ENCODE measurements at places on chromosomes 12 and 14.
A peak's percentile ranks its signal among the peaks of the same experiment; 100 is the strongest.

- DNase-seq = peak; percentile 73
These were observed 112.1 kb upstream of the FRMD6 start for GRCh38 chr14:51539571-51540037.

- no peak for DNase-seq
These were observed 152.9 kb upstream of the CPM start for GRCh38 chr12:69085852-69086251.

GRCh38 chr12:73225941-73226340, 953.8 kb downstream of the TRHDE start:
- DNase-seq = no peak

DNA sequence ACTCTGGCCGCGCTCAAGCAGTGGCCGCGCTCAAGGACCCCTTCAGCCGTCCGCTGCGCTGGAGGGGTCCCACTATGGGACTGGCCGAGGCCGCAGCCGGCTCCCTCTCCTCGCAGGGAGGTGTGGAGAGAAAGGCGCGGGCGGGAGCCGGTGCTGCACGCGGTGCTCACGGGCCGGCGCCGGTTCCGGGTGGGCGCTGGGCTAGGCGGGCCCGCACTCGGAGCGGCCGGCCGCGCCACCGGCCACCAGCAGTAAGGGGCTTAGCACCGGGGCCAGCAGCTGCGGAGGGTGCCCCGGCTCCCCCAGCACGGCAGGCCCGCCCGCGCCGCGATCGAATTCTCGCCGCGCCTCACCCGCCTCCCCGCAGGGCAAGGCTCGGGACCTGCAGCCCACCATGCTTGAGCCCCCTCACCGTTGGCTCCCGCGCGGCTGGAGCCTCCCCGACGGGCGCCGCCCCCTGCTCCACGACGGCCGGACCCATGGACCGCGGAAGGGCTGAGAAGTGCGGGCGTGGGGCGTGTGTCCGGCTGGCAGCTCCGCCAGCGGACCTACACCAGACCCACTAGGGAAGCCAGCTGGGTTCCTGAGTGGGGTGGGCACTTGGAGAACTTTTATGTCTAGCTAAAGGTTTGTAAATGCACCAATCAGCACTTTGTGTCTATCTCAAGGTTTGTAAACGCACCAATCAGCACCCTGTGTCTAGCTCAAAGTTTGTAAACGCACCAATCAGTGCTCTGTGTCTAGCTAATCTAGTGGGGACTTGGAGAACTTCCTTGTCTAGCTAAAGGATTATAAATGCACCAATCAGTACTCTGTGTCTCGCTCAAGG, 49.5 kb downstream of the KLHL28 start:
- no peak for DNase-seq

DNA sequence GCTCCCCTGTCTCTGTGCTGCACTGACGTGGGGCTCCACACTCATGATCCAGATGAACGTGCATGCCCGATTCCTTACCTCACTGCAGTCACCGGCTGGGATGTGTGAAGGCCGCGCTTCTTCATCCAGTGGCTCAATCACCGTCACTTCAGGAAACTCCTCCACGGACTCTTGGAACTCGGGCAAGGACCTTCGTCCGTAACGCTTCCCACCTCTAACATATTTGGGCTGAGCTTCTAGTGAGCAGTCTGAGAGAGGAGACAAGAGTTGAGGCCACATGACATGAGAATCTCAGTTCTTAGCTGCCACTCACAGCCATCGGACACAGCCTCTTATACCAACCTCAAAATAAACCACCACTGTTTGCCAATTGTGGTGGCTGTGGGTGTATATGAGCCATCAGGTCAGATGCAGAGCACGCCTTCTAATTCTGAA, 38.3 kb downstream of the NIN start:
- no peak for DNase-seq

GRCh38 chr14:66628636-66629035, 120.7 kb downstream of the GPHN start:
- no peak for DNase-seq

GRCh38 chr12:124578854-124579253, 11.4 kb upstream of the NCOR2 start:
- DNase-seq = no peak

GRCh38 chr12:24378548-24379407, 429.3 kb upstream of the SOX5 start:
- DNase-seq = no peak

- DNase-seq = no peak
These were observed 257.0 kb downstream of the ADGRD1 start for GRCh38 chr12:131210506-131211339.

DNA sequence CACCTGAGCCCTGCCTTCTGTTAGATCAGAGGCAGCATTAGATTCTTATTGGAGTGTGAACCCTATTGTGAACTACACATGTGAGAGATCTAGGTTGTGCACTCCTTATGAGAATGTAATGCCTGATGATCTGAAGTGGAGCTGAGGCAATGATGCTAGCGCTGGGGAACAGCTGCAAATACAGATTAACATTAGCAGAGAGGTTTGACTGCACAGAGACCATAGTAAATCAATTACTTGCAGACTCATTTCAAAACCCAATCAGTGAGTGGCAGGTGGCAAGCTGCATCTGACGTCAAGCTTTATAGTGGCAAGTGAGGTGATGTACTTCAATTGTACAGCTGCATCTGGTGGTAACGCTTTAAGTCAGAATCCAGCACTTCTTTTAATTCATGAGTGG, 141.6 kb downstream of the GPHN start:
- no peak for DNase-seq

GRCh38 chr14:61145903-61146481, 135.1 kb downstream of the TMEM30B start:
- DNase-seq = no peak

DNA sequence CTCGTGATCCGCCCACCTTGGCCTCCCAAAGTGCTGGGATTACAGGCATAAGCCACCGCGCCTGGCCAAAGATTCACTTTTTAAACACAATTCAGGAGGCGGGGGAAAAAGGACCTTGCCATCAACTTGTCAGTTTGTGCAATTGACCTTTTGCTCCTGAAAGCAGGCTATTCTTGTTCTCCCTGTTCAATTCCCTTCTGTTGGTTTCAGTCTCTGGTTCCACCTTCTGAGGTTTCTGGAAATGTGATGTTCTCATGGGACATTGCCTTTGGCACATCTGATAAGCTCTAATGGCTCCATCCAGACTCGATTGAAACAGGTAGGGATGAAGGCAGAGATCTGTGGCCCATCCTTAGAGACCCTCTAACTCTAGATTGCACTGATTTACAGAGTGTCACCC, 17.9 kb upstream of the CCDC85C start:
- no peak for DNase-seq

GRCh38 chr12:113075137-113075683, 18.7 kb downstream of the DTX1 start:
- no peak for DNase-seq

DNA sequence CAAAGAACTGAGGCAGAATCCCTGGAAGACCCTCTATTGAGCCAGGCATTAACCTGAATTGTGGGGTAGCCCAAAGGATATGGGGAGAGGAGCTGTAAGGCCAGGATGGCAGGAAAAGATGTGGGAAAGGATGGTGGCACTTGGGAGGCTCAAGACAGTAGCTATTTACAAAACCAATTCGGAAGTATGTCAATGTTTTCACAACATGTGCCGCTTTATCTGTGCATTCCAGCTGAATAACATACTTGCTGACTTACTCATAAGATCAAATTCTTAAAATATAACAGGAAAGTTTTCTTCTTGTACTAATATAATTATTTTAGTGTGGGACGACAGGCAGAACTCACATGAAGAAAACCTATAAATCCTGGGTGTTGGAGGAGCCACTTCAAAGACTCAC, 10.6 kb downstream of the BBS10 start:
- DNase-seq = no peak

GRCh38 chr14:99725774-99726537, 41.9 kb downstream of the CYP46A1 start:
- DNase-seq = no peak

GRCh38 chr12:53948650-53949593, 5.8 kb upstream of the HOXC12 start:
- DNase-seq = no peak

- no peak for DNase-seq
These were observed 4.5 kb downstream of the HVCN1 start for GRCh38 chr12:110684312-110684836.

DNA sequence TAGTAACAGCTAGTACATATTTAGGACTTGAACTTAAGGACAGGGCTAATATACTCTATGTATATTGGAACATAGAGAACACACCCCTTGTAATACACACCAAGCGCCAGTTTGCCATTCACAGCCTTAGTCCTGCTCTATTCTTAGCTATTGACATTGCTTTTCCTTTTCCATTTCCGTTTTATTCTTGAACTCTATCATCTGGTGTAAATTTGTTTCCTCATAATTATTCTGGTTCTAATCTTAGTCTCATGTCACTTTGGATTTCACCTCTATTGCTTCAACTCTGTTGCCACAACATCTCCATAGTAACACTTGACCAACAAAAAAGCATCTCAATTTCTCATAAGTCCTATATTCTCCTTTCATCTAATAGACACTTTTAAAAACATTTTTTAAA, 225.7 kb downstream of the PHLDA1 start:
- no peak for DNase-seq

- peak; percentile 76 for DNase-seq
These were observed 201.2 kb upstream of the PRICKLE1 start for GRCh38 chr12:42790761-42791151.

- no peak for DNase-seq
These were observed 34.2 kb upstream of the PLXNC1 start for GRCh38 chr12:94114166-94114565.

DNA sequence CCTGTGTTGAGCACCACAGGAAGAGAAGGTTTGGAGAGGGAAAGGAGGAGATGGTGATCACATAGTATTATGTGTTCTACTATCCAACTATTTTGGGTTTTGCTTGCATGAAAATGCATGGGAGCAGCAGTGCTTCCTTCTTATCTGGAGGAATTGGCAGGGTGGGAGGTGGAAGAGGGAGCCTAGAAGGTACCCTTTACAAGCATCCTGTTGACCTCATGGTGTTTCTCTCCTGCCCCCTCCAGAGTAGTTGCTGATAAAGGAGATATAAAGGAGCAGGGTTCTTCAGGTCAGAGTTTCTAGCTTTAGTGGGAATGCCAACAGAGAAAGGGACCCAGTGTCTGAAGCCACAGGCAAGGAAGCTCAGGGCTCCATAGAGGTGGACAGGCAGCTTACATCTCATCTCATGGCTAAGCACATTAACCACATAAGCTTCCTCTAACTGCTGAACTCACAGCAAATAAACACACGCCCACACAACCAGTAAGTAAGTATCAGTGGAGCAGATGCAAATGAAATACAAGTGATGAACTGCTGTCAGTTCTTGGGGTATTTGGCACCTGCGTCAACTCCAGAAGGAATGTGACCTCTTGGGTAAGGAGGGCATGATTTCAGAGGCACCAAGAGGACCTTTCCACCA, 174.2 kb upstream of the SLC38A2 start:
- DNase-seq = no peak

DNA sequence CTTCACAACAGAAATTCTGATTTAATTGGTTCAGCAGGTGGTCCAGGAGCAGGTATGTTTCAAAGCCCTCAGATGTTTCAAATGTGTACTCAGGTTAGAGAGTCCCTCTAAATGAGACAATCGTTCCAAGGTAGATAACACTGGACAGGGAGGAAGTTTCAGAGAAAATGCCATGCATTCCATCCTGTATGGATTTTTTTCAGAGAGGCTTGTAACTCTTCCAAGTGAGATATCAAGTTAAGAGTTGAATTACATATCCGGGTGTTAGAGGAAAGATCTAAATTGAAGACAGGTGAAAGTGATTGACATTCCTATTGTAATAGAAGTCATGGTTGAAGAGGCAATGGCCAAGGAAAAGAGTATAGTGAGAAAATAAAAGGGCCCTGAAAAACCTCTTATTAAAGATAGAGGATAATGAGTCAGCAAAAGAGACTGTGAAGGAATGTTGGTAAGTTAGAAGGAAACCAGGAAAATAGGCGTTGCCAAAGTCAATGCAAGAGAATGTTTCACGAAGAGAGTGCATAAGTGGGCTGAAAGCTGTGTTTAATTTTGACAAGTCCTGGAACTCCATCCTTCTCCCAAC, 105.8 kb downstream of the BMP4 start:
- DNase-seq = no peak

DNA sequence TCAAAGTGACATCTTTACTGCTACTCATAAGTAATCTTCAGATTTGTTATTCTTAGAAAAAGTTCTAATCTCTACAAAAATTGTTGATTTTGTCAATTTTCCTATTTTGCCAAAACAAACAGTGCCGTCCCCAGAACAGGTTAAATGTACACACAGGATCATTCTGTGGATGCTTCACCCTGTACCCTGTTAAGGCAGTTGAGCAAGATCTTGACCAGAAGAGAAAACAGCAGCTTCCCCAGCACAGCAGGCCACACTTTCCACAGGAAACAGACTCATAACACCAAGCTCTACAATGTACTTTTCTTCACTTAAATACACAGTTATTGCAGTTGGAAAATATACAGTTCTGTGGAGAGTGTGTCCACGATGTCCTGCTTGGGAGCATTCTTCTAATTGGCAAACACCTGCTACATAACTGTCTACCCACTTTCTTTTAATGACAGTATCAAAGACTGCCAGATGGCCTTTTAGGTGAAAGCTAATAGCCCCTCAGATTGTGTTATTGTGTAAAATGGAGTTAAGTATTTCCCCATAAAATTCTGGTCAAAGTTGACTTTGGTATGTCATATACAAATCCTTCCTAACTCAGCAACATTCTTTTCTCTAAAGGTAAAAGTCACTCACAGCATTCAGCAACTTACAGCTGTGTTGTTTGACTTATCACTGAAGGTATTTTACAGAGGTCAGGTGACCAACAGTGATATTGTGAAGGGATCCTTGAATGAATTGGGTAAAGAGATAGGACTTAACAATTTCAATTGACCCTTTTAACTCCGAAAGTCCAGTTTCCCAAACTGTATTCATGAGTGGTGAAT, 77.0 kb downstream of the SEC23A start:
- no peak for DNase-seq

DNA sequence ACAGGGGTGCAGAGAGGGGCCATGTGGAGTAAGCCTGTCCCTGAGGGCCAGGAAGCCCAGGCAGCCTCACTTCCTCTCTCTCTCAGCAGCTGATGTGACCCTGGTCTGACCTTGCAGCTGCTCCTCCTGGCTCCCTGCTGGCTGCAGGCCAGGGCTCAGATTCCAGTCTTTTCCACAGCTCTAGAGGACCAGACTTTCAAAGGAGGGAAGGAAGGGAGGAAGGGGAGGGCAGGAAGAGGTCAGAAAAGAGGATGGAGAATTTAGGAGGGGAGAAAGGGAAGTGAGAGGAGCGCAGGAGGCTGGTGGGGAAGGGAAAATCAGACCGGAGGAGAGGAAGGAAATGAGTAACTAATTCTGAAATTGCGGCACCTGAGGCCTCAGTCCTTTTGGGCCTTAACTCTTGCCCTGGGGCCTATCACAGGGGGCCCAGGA, 40.9 kb upstream of the VASH1 start:
- peak; percentile 44 for DNase-seq

Measured in COLO829 (cell line).